GM12865 (cell line): ENCODE measurements at places on chromosomes 5 and 9.
A peak's percentile ranks its signal among the peaks of the same experiment; 100 is the strongest.

DNA sequence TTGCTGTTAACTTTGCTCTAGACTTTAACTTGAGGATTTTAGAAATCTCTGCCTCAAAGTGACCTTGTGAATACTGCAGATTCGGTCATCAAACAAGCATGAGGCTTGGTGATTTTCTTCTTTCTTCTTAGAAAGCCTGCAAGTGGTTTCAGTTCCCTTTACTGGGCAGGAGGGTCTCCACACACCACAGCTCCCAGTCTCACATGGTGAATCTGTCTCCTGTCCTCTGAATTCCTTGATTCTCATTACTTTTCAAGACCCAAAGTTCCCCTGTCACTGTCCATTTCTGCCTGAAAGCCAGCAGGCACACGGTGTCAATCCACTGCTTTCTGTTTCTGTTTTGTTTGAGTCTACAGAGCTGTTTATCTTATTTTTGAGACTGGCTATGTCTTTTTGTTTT lies 14.1 kb downstream of the HSPB3 start:
- peak; percentile 55 for DNase-seq

- DNase-seq: no peak
These were observed 128.7 kb downstream of the CDC42SE2 start for GRCh38 chr5:131392466-131393095.

- peak; percentile 56 for DNase-seq
These were observed 54.5 kb downstream of the SNCAIP start for GRCh38 chr5:122366501-122366900.

DNA sequence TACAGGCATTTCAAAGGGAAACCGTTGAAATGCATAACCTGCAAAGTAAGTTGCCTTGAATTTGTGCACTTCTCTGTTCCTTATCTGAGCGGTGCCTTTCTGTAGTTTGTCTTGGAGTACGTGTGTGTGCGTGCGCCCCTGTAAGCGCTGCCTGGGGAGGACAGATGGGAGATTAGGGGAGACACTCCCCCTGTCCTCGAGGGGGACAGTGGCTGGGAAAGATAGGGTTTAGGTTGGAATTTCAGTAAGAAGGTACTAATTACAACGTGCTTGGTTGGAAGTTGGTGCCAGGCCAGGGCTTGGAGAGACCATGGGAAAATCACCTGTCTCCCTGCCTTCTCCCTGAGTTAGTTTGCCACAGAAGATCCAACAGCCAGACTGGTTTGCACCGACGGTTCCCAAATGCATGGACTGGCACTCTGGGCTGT lies 73.2 kb downstream of the PIK3R1 start:
- DNase-seq: no peak

GRCh38 chr9:136451221-136451877 lies 11.7 kb upstream of the INPP5E start:
- DNase-seq: no peak

DNA sequence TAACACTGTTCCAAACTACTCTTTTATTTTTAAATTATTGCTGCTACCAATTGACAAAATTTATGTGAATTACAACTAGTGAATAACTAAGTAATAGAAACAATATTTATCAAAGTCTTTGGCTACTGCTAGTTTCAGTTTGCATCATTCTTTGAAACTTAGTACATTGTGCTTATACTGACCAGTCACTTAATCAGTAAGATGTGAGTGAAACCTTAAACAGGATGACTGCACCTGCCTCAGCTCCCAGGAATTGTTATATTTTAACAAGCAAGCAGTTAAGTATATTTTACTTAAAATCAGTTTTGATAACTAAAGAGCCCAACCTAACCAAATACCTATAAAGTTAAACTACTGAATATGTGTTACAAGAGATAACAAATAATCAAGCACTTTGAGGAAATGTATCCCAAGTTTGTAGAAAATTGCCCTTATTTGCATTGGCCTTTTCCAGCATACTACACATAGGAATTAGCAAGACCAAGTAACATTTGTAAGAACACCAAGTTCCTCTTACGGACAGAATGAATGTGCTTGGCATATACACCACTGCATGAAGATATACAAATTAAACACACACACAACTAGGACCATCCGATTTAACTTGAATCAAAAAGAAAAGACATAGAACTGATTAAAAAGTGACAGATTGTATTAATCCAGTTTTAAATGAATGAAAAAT lies 545.5 kb upstream of the DAB2 start:
- no peak for DNase-seq

GRCh38 chr5:80810425-80810824 lies 149.7 kb upstream of the RASGRF2 start:
- DNase-seq: no peak

- no peak for DNase-seq
These were observed 48.8 kb downstream of the MVB12B start for GRCh38 chr9:126375386-126375785.

- no peak for DNase-seq
These were observed 878.2 kb upstream of the DMAC1 start for GRCh38 chr9:8677741-8678140.

GRCh38 chr5:26690511-26690910 lies 347.9 kb downstream of the CDH9 start:
- no peak for DNase-seq

GRCh38 chr5:113450929-113451328 lies 16.1 kb upstream of the TSSK1B start:
- no peak for DNase-seq

- no peak for DNase-seq
These were observed 26.2 kb upstream of the APC start for GRCh38 chr5:112711436-112711835.

DNA sequence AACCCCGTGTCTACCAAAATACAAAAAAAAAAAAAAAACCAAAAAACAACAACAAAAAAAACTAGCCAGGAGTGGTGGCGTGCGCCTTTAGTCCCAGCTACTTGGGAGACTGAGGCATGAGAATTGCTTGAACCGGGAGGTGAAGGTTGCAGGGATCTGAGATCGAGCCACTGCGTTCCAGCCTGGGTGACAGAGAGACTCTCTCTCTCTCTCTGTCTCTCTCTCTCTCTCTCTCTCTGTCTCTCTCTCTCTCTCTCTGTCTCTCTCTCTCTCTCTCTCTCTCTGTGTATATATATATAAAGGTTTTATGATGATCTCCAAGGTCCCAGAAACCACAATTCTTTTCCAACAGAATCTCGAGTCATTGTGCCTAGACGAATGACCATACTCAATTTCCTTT lies 18.8 kb upstream of the ANKRD33B start:
- DNase-seq: no peak

- no peak for DNase-seq
These were observed 239.3 kb upstream of the PRDM9 start for GRCh38 chr5:23268136-23268535.

GRCh38 chr5:6273090-6273735 lies 105.1 kb downstream of the MED10 start:
- peak; percentile 61 for DNase-seq

- no peak for DNase-seq
These were observed 144.0 kb upstream of the MRPS30 start for GRCh38 chr5:44664711-44665100.

DNA sequence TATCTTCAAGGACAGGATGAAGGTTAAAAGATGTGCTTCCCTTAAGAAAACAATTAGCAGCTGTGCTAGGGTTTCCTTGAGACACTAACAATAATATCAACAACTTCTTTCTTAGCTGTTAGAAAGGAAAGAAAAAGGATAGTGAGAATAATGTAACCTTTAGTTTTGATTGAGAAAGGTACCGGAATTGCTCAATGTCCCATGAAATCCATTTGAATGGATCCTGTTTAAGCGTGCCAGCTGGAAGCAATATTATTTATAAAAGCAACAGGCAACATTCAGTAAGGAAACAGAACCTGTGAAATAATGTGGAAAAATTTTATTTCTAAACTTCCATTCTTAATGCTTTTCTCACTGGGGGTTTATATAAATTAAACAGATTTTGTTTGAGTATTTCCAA lies 120.9 kb downstream of the CCDC192 start:
- no peak for DNase-seq

- no peak for DNase-seq
These were observed 67.6 kb downstream of the ZSWIM6 start for GRCh38 chr5:61399679-61400078.

DNA sequence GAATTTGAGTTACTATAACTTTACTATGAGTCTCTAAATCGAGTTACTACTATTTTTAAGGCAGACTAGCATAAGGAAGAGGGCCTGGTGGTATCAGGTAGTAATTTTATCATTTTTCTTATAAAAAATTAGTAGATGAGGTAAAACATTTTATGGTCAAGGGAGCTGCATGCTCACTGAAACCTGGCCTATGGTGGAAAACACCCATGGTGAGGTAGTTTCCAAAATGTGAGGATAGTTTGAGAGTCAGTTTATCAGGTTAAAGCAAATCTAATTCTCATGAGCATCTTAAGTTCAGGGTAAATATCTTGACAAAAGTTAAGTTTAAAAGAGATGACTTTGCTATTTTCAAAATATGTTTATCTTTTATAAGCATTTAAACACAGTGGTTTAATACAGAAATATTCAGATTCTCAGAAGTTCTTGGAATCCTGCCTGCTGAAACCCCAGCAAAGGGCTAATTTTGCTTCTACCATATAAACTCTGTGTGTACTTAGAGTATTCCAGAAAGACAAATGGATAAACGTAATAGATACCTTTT lies 10.0 kb downstream of the DDX4 start:
- peak; percentile 42 for DNase-seq

DNA sequence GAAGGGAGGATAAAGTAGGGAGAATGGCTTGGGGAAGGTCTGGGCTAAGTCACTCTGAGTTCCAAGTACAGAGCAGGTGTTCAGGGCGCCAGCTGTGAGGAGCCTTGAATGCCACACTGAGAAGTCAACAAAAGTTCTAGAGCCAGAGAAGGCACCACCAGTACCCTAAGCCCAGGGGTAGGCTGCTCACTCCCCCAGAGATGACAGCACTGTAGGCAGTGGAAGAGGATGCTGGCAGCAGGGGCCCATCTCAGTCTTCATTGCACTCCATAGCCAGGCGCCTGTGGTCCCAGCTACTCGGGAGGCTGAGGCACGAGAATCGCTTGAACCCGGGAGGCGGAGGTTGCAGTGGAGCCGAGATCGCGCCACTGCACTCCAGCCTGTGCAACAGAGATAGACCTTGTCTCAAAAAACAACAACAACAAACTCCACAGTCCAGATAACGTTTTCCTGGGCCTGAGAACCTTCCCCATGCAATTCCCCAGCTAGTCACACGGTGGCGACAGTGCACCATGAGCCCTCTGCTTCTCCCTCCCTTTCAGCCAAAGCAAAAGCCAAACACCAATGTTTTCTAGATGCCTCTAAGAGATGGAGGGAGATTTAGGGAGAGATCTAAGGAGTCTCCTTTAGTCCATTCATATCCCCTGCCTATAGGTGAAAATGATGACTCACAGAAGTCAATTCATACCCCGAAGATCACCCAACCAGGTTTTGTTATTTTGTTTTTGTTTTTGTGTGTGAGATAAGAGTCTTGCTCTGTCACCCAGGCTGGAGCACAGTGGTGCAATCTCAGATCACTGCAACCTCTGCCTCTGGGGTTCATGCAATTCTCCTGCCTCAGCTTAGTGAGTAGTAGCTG lies 19.8 kb upstream of the NSD1 start:
- DNase-seq: peak; percentile 82

DNA sequence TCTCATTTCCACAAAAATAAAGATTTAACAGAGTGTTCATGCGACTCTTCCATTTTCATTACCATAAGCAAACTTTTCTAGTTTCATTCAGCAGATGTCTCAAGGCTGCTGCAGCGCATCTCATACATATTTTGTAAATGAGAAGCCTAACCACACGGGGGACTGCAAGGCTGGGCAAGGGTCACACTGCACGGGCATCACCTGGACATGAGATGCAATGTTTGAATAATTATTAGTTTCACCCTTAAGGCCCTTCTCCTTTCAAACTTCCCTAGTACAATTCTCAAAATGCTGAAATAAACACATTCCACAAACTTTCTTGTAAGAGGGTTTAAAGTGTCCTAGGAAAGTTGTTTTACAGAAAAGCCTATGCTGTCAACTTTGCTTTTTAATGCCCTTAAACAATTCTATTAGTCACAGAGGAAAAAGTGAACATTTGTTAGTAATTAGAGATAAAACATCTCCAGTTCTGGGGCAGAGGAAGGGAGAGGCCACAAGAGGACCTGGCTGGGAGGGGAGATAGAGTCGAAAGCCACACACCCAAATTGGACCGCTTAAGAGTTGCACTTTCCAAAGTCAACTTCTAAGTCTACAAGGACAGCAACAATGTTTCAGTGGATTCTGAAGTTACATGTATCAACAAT lies 1.3 kb downstream of the DENND1A start:
- DNase-seq: peak; percentile 63

GRCh38 chr9:99907208-99907532 lies 716 bp downstream of the STX17 start:
- DNase-seq: no peak

DNA sequence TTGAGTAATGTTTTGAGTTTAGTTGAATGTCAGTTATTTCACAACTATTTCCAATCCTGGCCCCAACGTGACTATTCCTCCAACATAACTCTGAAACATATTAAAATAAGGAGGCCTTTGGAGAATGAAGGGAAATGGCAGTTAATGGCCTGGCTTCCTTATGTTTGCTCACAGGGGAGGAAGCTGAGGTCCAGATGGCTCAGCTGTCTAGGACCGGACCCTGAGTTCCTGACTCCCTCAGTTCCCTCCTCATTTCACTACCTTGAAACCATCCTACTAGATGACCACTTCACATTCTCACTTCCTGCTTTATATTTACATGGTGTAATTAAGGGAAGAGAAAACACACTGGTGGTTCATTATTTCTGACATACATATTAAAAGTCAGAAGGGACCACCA lies 6.6 kb downstream of the OTULINL start:
- peak; percentile 46 for DNase-seq

GRCh38 chr9:77807281-77807683 lies 159.2 kb upstream of the GNA14 start:
- DNase-seq: no peak

- DNase-seq: no peak
These were observed 2.1 kb downstream of the SLC9A3 start for GRCh38 chr5:522116-522515.

GRCh38 chr5:1167361-1167727 lies 34.1 kb upstream of the SLC6A19 start:
- DNase-seq: peak; percentile 5

DNA sequence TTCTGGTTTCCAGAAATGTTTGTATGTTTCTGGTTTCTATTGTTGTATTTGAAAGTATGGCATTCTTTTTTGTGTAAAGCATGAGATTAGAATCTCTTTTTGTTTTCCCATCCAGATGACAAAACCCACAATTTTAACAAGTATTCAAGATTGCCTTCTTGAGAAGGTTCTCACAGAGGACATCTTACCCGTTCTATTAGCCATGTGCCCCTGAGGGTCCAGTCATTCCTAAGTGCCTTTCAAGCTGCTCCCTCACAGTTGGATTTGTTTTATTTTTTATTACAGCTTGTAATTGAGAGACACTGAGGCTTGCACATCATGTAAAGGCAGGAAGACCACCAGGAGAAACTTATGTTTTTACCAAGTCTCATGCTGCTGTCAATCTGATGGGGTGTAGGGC lies 19.3 kb upstream of the LOX start:
- DNase-seq: no peak

- peak; percentile 90 for DNase-seq
These were observed at the start of the genes SURF1 and SURF2 for GRCh38 chr9:133356391-133357091. TSS of gene SURF1 (minus strand) at chr9:133356487. CDS start at chr9:133356453, 34 bp downstream. TSS of gene SURF2 (plus strand) at chr9:133356550. CDS start at chr9:133356593, 43 bp downstream.
